D721Med (cell line): ENCODE measurements at places on chromosomes 12 and 14.
A peak's percentile ranks its signal among the peaks of the same experiment; 100 is the strongest.

DNA sequence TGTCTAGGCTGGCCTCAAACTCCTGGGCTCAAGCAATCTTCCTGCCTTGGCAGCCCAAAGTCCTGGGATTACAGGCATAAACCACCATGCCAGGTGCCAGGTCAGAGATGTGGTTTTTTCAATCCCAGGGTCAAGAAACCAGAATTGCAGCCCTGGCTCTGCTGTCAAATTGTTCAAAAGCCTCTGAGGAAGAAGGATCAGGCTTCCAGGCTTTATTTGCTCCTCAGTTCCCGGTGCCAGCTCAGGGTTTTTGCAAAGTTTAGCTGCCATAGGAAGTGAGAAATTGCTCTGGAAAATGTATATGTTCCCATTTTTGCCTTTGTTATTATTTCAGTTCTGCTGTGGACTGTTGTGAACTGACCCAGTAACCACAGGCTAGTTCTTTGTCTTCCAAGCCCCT lies 28.7 kb downstream of the WNT5B start:
- DNase-seq = no peak

GRCh38 chr12:47781479-47782371 lies 8.7 kb downstream of the SLC48A1 start:
- DNase-seq = peak; percentile 50

- DNase-seq = no peak
These were observed 148.9 kb downstream of the PPM1H start for GRCh38 chr12:62785941-62786559.

- no peak for DNase-seq
These were observed 9.2 kb downstream of the CABP1 start for GRCh38 chr12:120649442-120650232.

- no peak for DNase-seq
These were observed 111.9 kb downstream of the FOXN3 start for GRCh38 chr14:89304972-89305703.

DNA sequence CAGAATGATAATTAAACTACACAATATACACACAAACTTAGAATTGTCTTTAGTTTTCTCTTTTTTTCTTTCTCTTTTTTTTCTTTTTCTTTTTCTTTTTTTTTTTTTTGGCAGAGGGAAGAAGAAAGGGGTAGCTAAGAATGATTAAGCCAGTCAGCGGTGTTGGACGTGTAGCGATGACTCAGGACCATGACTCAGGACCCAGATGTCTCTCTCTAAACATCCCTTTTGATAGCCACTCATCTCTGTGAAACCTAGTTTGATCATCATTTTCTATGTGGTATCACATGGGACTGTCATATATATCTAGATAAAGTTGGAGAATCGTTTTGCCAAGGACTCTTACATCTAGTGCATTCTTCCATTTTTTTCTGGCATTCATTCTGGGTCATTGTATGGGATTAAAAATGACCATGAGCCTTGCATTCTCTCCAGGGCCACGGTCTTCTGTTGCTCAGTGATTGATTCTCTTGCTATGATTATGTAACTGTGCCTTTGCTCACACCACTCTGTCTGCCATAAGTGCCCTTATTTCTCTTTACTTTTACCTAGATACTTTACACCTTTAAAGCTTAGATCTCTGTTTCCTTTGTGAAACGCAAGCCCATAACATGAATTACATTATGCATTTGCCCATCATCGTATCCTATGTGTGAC lies 26.6 kb upstream of the NRXN3 start:
- no peak for DNase-seq

DNA sequence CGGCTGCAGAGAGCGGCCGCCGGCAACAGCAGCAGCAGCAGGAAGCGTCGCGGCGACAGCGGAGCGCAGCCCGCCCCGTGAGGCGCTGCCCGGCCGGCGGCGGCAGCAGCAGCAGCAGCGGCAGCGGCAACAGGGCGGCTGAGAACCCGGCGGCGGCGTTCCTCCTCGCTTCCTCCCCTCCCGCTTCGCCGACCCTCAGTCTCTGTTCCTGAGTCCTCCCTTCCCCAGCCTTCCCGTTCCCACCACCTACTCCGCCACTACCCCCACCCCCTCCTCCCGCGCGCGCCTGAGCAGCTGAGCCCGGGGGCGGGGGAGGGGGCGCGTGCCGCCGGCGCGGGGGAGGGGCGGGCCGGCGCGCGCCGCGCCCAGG lies 310 bp downstream of the BICDL1 start:
- no peak for DNase-seq
